ENCODE measurements at places on chromosomes 4 and X. TPM values are rescaled to one million over a fixed set of nuclear protein-coding genes. Genes with fewer than 3 reads are reported as not detected.

DNA sequence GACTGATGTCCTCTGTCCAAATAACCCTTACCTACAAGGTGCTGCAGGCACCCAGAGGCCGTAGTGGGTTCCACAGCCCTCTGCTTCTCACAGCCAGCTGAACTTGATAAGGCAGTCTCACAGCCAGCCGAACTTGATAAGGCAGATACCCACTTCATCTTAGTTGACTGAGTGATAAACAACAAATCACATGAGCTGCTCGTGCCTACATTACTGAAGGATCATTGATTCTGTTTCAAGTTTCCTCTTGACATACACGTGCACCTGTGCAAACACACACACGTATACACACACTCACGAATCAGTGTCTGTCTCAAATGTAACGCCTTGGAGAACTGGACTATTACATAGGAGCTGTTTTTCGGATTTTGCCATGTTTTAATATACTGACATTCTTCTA is 276.3 kb downstream of the DCTD start:
- H3K27ac ChIP-seq, result no peak overlapping the region
- no peak overlapping the region for H3K4me3 ChIP-seq
- DNase-seq, result no peak
- H3K36me3 ChIP-seq, result no peaks in the 10 kb centered on the region
- H3K4me1 ChIP-seq, result no peaks in the 10 kb centered on the region
- H3K27me3 ChIP-seq, result no peaks in the 10 kb centered on the region

GRCh38 chr4:107036584-107037198 is 578 bp upstream of the DKK2 start:
- H3K27ac ChIP-seq, result no peak overlapping the region
- H3K36me3 ChIP-seq, result no peaks in the 10 kb centered on the region
- peak overlapping the region; percentile 48 for H3K4me3 ChIP-seq
- DNase-seq, result no peak
- peaks cover 27% of the 10 kb centered on the region for H3K4me1 ChIP-seq

GRCh38 chr4:39786838-39787237 is 88.9 kb downstream of the UBE2K start:
- no peak overlapping the region for H3K4me3 ChIP-seq
- H3K4me1 ChIP-seq, result no peaks in the 10 kb centered on the region
- no peak for DNase-seq
- no peaks in the 10 kb centered on the region for H3K36me3 ChIP-seq

DNA sequence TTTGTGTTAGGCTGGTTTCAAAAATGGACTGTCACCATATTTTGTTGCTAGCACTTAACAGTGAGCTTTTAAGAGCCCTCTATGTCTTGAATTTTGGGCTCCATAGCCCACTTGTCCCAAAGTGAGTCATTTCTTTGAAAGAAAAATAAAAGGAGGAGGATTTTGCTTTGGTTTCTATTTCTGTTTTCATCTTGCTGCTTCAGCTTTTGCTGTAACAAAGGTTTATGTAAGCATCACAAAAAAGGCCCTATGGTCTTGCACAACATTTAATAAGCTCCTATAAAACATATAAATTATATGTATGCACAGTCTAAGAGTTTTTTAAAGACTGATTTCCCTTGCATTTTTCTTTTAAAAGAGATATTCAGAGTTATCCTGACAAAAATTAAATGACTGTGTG is 105.2 kb downstream of the PHOX2B start:
- H3K4me1 ChIP-seq, result no peaks in the 10 kb centered on the region
- H3K4me3 ChIP-seq, result no peak overlapping the region
- no peak overlapping the region for H3K27ac ChIP-seq
- no peaks in the 10 kb centered on the region for H3K36me3 ChIP-seq
- no peak for DNase-seq
- H3K27me3 ChIP-seq, result peaks cover 31% of the 10 kb centered on the region

GRCh38 chrX:80511969-80512760 is 91.9 kb downstream of the TENT5D start:
- H3K27me3 ChIP-seq, result no peaks in the 10 kb centered on the region
- H3K4me1 ChIP-seq, result peaks cover 3% of the 10 kb centered on the region
- no peaks in the 10 kb centered on the region for H3K36me3 ChIP-seq
- no peak for DNase-seq
- H3K4me3 ChIP-seq, result no peak overlapping the region
- no peak overlapping the region for H3K27ac ChIP-seq

- no peaks in the 10 kb centered on the region for H3K27me3 ChIP-seq
- H3K27ac ChIP-seq, result peak overlapping the region; percentile 56
- DNase-seq, result no peak
- H3K4me1 ChIP-seq, result peaks cover 77% of the 10 kb centered on the region
- peak overlapping the region; percentile 14 for H3K4me3 ChIP-seq
Observed at GRCh38 chrX:19758539-19758938, 128.9 kb downstream of the SH3KBP1 start.

The STK32B gene
- not detected for total RNA-seq

The NKX3-2 gene
- not detected for total RNA-seq
